GM23248 (cell line): ENCODE measurements at places on chromosomes 5 and 9.
A peak's percentile ranks its signal among the peaks of the same experiment; 100 is the strongest.

DNA sequence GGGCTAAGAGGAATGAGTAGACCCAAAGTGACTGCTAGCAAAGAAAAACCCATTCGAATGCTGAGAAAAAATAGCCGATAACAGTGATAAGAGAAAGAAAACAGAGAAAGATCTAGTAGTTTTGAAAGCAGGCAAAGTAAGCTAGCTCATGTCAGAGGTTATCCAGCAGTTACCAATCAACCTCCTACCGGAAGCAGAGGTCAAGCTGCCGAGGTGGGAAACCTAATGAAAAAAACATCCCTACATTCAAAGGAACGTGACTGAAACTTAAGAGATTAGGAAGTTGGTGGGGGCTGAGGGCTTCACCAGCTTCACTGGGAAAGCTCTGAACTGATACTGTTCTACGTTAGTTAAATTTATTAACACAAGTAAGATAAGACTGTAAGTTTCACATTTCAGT is 32.6 kb downstream of the SSBP2 start:
- no peak for DNase-seq

DNA sequence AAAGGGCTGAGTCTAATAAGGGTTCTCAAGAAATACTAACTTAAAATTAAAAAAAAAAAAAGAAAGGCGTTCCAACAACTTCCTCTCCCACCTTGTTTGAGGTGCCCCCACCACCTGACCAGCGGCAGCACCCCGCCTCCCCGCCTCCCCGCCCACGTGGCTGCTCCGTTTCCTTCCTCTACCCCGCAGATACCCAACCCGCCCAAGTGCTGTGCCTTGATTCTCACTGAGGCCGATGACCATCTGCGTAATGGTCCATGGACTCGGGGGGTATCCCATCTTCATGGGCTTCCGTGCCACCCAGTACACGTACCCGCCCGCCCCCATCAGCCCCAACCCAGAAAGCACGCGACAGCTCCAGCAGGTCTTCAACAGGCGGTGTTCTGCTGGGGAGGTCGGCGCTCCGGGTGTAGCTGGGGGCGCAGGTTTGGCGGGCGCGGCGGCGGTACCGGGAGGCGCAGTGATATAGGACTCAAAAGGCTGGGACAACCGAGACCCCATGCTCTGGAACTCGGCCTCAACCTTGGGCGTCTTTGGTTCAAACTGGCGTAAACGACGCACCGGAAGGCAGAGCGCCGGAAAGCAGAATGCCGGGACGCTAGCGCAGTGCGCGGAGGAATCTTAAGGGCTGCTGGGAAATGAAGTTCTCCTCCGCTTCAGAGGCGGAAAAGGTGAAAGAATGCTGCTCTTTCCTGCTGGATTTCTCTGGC is at the start of gene DMAC1:
Gene DMAC1 (minus strand): TSS at position 545 of the 710 bp plus-strand sequence. CDS start 44 bp downstream, at position 501.
- DNase-seq: peak; percentile 91

DNA sequence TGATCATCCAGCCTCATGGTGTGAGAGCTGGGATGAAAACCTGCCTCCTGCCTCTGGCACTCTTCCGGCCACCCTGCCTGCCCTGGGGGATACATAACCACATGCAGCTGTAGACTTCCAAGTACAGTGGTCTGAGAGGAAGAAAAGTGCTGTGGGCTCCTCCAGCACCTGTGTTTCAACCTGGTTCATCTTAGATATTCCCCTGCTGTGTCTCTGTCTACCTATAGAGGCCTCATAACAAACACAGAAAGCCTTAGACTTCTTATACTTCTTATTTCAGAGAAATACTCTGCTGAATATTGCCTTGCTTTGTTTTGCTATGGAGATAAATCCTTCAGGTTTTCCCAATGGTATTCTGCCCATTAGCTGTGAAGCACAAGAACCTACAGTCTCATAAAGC is 19.6 kb upstream of the TNFAIP8 start:
- no peak for DNase-seq

- DNase-seq: peak; percentile 46
Measured at GRCh38 chr5:139763930-139764791, 31.4 kb upstream of the PSD2 start.

- no peak for DNase-seq
Measured at GRCh38 chr9:112145886-112146285, 29.2 kb downstream of the SUSD1 start.

DNA sequence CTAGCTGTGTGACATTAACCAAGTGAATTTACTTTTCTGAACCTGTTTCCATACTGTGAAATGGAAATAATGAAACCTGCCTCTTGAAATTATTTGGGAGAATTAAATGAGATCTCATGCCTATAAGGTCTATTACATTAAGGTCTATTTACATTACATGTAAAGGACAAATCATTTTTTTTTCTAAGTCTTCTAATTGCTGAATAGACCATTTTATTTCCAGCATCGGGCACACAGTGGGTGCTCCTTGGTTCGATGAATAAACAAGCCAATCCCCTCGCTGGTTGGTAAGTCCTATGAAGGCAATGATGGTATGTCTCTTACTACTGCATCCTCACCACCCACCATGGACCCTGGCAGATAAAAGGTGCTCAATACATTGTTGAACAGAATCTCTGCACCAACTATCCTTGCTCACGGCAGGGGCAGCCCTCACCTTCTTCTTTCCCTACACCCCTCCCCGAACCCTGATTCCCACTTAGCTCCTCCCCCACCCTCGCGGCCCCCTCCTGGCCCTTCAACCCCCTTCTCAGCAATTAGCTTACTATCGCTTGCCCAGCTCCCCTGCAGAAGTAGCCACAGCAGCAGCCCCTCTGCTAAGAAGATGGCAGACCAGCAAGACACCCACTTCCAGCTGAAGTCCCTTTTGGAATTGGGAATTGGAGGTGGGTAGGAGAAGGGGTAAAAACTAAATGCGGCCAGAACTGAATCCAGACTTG is 3.0 kb downstream of the PCDH1 start:
- DNase-seq: no peak

DNA sequence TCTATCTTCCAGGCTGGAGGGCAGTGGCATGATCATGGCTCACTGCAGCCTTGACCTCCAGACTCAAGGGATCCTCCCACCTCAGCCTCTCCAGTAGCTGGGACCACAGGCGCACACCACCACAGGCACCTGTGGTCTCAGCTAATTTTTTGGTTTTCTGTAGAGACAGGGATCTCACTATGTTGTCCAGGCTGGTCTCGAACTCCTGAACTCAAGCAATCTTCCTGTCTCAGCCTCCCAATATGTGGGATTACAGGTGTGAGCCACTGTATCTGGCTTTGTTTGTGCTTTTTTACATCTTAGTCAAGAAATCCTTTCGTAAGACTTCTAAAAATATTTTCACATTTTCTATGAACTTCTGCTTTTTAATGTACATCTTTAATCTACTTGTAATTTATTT is 116.9 kb downstream of the DENND1A start:
- DNase-seq: no peak

DNA sequence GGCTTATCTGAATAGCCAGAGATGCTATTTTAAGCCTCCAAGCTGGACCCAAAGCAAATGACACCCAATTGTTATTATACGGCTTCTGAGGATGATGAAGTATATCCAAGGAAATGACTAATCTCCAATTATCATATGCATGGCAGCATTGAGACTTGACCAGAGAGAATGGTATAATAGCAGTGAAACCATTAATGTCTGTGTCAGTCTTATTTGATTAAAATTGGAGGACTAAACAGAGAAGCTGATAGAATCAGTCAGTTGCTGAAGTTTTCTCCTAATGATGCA is 200.5 kb downstream of the EFNA5 start:
- no peak for DNase-seq

- no peak for DNase-seq
Measured at GRCh38 chr5:2669913-2670312, 81.6 kb downstream of the IRX2 start.

DNA sequence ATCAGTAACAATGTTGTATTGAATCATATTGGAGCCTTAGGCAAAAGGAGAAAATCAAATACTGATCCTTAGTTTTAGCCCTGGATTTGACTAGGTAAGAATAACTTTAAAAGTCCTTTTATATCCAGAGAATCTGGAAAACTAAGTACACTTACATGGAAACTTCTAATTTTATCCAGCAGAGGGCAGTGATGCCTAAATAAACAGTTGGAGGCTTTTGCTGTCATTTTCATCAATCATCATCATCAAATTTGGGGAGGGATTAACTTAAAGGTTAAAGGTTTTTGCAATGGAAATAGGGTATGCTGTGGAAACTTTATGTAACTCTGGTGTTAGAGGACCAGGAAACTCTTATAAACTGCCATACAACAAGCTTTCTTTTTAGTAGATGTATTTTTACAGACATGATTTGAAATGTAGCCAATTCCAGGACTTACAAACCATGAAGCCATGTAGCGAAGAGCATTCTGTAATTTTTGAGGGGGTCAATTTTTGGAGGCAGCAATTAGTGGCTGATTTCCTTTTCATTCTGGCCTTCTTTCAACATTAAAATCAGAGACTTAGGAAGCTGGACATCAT is 112.7 kb downstream of the OSTF1 start:
- peak; percentile 49 for DNase-seq

- DNase-seq: peak; percentile 87
Measured at GRCh38 chr9:116156621-116157314, 3.2 kb downstream of the PAPPA start.

GRCh38 chr5:150429410-150429873 is 16.7 kb upstream of the CD74 start:
- DNase-seq: no peak

DNA sequence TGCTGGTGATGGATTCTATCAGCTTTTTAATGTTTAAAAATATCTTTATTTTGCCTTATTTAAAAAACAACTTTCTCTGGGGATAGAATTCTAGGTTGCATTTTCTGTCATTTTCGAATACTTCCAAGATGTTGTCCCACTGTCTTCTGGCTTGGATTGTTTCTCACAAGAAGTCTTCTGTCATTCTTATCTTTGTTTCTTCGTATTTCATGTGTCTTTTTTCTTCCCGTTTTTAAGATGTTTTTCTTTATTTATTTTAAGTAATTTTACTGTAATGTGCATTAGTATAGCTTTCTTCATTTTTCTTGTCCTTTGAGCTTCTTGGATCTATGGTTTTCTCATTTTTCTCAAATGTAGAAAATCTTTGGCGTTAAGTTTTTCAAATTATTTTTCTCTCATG is 19.1 kb downstream of the STX17 start:
- DNase-seq: peak; percentile 19

GRCh38 chr9:98575379-98576346 is 133.1 kb downstream of the GABBR2 start:
- DNase-seq: peak; percentile 69

DNA sequence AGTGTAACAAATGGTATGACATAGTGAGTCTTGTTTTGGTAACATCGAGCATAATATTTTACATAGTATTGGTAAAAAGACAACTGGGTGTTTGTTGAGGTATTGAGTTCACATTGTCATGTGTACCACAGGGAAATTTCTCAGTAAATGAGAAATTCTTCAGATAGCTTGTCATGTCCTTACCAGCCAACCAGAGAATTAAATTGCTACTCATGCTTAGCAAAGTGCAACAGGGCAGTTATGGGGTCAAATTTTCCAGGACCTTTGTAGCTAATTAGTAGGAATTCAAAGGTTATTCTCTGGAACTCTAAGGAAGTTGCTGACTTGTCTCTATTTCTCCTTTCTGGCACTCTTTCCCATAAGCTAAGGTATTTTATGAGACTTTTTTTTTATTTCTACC is 595.7 kb downstream of the EFNA5 start:
- no peak for DNase-seq

- peak; percentile 45 for DNase-seq
Measured at GRCh38 chr5:153618867-153619266, 128.4 kb downstream of the GRIA1 start.

- peak; percentile 89 for DNase-seq
Measured at GRCh38 chr5:151718646-151719045, 31.9 kb upstream of the SPARC start.

DNA sequence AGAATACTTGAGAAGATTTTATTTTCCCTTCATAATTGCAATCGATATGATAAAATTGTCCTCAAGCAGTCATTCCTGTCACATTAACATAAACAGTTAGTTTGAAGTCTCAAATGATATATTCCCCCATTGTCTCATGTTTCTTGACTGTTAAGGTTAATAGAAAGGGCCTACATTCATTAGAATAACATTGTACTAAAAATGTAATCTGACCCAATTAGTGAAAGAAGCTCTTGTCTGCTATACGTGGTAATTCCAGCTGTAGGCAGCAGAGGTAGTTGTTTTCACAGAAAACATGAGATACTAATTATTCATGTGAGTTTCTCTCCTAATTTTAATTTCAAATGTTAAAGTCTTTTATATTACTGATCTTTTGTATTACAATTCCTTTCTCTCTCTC is 25.9 kb upstream of the AP3B1 start:
- DNase-seq: peak; percentile 64

GRCh38 chr5:59483971-59484472 is 409.5 kb downstream of the PDE4D start:
- peak; percentile 6 for DNase-seq

- DNase-seq: no peak
Measured at GRCh38 chr9:7229571-7229970, 471.8 kb downstream of the KDM4C start.

- DNase-seq: no peak
Measured at GRCh38 chr9:91023741-91024140, 222.1 kb downstream of the SYK start.

GRCh38 chr5:172642926-172643871 is 2.1 kb downstream of the NEURL1B start:
- DNase-seq: no peak

DNA sequence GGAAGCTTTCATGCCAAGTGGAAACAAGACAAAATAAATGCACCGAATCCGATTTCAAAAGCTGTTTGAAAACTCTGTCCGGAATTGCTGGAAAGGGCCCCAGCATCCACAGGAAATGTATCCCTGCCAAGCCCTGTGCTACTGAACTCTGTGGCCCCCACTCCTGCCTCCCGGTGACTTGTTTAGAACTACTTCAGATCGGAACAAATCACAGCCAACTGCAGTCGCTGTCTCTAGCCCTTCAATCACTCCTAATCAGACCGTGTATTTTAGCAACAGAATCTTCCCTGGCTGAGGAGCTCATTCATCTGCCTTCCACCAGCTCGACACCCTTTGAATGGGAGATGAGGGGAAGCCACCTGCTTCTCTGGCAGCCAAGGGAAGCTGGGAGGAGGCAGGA is 94.1 kb downstream of the KCNIP1 start:
- peak; percentile 58 for DNase-seq

- no peak for DNase-seq
Measured at GRCh38 chr9:123548741-123549545, 192.9 kb downstream of the CRB2 start.
